ENCODE measurements at places on chromosomes 1 and 21. TPM values are rescaled to one million over a fixed set of nuclear protein-coding genes. Genes with fewer than 3 reads are reported as not detected.

- DNase-seq, result no peak
Observed at GRCh38 chr1:42927274-42927841, 31.3 kb downstream of the SLC2A1 start.

GRCh38 chr1:201348211-201348566 is 29.3 kb downstream of the TNNT2 start:
- no peak for DNase-seq

Gene MMEL1
- 0.48 TPM for total RNA-seq

Gene MNDA
- total RNA-seq, result 2.9 TPM

DNA sequence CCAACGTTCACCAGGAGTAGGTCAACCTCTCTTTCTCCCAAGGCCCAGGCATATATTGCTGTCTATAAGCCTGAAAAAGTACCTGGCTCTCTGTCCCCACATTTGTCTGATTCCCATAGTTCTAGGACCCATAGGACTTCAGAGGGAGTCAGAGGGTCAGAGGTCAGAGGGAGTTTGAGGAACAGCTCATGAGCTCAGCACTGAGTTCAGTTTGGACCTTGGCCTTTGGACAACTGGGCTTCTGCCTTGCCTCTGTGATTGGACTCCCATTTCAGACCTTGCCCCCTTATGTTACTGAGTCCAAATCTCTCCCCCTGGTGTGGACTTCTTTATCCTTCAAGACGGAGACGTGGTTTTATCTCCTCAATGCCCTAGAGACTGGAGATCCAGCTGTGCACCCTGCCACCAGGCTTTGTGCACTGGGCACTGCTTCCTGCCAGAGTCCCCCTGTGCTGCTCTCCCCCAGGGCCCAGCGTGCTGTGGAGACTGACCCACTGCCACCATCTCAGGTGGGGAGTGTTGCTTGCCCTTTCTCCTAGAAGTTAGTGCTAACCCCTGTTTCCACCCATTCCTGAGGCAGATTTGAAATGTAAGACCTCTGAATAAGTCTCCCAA is 3.2 kb downstream of the CTSE start:
- DNase-seq, result no peak

DNA sequence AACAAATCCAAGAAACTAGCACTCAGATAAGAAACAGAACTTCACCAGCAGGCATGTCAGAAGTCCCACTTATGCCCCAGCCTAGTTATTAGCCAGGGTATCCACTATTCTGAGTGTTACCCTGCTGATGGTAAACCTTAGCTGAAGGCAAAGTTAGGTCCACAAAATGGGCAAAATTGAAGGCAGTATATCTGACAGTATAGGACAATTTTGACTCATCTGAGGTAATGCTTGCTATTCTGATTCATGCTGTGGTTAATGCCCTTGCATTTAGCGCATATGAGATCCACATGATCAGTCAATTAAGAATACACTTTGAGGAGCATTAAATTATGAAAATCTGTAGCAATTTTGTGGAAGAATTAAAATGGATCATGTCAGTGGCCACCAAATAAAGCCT is 15.1 kb downstream of the IFI44 start:
- no peak for DNase-seq

DNA sequence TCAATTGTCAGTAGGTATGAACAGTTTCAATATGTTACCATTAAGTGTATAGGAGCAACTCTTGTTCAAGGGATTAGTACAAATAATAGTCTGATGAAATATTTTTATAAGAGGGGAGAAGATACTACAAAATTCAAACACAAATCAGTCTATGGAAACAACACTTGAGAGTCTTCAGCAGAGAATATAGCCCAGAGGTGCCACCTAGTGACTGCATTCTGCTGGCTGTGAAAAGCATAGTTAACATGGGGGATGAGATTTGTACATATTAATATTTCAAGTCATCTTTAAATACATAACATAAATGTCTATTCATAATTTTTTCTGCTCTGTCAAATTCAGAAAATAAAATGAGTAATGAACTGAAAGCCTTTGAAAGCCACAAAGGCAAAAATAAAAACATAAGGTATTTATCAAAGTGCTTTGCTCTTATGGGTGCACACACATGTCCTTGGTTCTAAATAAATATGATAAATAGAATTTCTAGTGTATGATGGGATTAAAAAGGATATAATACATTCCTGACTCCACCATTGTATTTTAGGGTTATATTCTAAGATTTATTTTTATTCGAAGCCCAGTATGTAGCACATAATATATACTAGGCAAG is 440.9 kb upstream of the ZRANB2 start:
- peak; percentile 47 for DNase-seq

- no peak for DNase-seq
Observed at GRCh38 chr1:11308699-11309224, 35.8 kb downstream of the UBIAD1 start.

DNA sequence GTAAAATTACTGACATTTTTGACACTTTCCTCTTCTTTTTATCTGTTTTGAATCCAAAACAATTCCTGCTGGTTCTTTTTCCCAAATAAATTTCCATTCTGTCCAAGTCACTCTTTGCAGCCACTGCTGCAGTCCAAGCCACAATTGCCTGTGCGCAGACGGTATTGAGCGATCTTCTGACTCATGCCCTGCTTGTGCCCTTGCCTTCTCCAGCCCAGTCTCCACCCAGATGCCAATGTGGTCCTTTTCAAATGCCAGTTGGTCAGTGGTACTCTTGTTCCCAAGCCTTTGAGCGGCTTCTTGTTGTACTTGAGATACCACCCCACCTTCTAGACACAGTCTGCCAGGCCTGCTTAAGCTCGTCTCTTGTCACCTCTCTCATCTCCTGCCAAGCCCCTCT is 78.9 kb downstream of the CAMTA1 start:
- no peak for DNase-seq

DNA sequence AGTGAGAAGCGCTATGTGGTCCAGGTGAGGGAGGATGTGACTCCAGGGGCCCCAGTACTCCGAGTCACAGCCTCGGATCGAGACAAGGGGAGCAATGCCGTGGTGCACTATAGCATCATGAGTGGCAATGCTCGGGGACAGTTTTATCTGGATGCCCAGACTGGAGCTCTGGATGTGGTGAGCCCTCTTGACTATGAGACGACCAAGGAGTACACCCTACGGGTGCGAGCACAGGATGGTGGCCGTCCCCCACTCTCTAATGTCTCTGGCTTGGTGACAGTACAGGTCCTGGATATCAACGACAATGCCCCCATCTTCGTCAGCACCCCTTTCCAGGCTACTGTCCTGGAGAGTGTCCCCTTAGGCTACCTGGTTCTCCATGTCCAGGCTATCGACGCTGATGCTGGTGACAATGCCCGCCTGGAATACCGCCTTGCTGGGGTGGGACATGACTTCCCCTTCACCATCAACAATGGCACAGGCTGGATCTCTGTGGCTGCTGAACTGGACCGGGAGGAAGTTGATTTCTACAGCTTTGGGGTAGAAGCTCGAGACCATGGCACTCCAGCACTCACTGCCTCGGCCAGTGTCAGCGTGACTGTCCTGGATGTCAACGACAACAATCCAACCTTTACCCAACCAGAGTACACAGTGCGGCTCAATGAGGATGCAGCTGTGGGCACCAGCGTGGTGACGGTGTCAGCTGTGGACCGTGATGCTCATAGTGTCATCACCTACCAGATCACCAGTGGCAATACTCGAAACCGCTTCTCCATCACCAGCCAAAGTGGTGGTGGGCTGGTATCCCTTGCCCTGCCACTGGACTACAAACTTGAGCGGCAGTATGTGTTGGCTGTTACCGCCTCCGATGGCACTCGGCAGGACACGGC is 2.2 kb downstream of the CELSR2 start:
- DNase-seq, result peak; percentile 28

Measured in Right ventricle myocardium superior (tissue), 1 donor.